ENCODE measurements at places on chromosomes 16 and 17.

DNA sequence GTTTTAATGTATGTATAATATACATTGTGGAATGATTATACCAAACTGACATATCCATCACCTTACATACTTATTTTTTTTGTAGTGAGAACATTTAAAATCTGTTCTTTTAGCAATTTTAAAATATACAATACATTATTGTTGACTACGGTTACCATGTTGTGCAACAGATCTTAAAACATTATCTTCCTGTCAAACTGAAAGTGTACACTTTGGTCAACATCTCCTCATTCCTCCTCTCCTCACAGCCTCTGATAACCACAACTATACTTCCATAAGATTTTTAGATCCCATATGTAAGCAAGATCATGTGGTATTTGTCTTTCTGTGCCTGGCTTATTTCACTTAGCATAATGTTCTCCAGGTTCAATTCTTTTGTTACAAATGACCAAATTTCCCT is 7.5 kb upstream of the DNAJA2 start:
- no peak for DNase-seq

DNA sequence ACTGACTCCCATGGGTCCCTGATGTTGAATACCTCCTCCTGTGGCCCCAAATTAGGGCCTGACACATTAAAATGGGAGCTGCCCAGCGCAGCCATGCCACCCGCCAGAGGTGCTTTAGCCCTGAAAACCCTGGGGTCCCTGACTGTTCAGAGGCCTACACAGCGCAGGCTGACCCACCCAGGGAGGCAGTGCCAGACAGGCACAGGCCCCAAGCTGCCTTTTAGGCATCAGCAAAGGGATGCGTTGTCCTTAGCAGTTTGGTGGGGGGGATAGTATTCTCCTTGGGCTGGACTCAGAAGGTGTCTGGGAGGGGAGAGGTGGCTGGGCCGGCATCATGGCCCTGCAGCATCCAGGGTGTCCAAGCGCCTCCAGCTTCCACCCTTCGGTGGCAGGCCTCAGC is 1.4 kb downstream of the RAPGEFL1 start:
- no peak for DNase-seq

GRCh38 chr17:77609553-77610517 is 348.7 kb upstream of the TNRC6C start:
- peak; percentile 71 for DNase-seq

DNA sequence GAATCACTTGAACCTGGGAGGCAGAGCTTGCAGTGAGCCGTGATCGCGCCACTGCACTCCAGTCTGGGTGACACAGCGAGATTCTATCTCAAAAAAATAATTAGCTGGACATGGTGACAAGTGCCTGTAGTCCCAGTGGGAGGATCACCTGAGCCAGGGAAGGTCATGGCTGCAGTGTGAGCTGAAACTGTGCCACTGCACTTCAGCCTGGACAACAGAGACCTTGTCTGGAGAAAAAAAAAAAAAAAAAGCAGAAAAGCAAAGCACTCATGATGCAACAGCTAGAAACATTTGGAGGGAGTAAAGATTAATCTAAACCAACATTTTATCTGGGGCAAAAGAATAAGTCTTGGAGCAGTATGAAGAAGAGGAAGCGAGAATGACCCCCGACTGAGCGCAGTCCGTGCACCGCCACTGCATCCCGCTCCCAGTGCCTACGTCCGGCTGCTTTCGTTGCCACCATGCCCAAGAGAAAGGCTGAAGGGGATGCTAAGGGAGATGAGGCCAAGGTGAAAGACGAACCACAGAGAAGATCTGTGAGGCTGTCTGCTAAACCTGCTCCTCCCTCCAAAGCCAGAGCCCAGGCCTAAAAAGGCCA is 8.2 kb downstream of the PRPSAP1 start:
- DNase-seq: no peak

DNA sequence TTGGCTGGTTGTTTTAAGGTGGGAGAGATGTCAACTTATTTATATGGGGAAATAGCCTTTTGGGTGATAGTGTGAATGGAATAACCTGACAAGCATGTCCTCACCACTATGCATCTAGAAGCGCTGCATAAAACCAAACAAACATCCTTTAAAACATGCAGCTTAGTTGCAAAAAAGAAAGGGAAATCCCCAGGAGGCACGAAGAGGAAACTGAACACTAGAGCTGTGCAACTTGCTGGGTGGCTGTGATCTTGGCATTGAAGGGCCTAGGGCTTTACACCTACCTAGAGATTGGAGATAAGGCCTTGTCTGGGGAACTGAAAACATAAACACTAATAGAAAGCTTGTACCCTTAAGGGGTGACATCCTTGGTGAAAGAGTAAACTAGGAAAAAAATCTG is 7.3 kb downstream of the C16orf54 start:
- DNase-seq: peak; percentile 54

DNA sequence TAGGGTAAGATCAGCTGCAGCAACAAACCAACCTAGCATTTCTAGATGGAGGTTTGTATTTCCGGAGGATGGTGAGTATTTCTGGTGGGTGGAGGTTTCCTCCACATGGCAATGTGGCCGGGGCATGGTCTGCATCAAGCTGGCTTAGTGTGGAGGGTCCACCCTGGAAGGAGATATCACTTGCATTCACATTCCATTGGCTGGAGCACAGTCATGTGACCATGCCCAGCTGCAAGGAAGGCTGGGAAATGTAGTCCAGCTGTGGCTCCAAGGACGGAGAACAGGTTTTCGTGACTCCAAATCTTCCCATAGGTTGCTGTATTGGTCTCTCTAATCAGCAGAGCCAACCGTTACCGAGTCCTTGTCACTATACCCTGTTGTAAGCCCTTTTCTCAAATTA is 68.7 kb downstream of the RAI1 start:
- peak; percentile 38 for DNase-seq

DNA sequence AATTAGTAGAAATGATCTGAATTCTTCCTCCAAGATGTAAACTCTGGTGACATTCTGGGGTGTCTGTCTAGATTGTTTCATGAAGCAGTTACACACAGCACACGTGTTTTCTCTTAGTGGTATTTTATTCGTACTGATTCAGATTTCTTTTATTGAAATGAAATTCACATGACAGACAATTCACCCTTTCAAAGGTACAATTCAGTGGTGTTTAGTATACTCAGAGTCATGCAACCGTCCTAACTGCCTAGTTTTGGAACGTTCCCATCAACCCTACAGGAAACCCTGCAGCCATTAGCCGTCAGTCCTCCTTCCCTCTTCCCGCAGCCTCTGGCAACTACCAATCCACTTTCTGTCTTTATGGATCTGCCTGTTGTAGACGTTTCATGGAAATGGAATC is 8.8 kb downstream of the WFDC1 start:
- DNase-seq: no peak

DNA sequence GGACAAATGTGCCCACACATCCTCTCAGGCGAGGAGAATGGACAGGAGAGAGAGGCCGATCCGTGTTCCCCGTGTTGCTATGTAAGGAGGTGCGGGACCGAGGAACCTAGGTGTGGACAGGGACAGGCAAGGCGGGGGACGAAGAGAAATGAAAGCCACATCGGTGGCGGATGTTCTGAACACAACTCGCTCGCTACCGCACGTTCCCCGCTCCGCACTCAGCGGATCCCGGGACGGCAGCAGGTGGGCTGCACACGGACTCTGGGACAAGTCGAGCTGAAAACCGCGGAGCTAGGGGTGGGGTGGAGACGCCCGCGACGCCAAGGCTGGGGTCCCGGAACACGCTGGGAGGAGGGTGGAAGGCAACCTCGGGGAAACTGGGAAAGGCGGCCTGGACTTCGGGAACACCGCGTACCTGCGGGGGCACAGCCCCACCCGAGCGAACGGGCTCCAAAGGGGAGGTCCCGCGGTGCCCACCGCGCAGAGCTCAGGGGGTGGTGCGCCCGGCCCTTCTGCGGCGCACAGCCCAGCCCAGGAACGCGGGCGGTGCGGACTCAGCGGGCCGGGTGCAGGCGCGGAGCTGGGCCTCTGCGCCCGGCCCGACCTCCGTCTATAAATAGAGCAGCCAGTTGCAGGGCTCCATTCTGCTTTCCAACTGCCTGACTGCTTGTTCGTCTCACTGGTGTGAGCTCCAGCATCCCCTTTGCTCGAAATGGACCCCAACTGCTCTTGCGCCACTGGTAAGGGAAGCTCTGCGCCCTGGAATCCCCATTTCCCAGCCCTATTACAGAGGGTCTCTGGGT is at the start of gene MT1E:
TSS of gene MT1E (plus strand) at position 642 of the 803 bp plus-strand sequence. CDS start at position 713, 71 bp downstream.
- no peak for DNase-seq

DNA sequence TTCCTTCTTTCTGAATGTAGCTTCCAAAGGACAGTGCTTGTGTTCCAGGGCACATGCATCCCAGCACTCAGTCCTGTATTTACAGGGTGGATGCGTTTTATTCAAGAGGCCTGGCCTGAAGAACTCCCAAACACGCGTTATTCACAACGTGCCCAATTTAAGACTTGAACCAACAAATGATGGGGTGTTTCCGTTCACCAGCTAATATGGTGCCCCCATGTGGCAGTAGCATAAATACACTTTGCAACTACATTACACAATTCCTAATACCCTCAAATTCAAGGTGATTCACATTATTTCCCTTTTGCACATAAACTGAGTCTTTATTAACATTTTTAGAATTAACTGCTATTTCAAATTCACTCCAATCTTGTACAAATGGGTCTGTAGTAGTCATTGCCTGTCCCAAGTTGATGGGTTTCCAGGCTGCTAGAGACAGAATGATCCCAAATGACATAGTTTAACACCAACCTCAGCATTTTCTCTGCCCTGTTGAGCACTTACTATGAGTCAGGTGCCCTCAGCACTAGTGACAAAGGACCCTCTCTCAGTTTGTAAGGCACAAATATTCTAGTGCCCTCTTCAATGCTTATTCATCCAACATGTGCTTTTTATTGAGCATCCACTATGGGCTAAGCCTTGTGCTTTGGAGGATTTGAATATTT is 26.9 kb downstream of the HSD17B2 start:
- DNase-seq: no peak

DNA sequence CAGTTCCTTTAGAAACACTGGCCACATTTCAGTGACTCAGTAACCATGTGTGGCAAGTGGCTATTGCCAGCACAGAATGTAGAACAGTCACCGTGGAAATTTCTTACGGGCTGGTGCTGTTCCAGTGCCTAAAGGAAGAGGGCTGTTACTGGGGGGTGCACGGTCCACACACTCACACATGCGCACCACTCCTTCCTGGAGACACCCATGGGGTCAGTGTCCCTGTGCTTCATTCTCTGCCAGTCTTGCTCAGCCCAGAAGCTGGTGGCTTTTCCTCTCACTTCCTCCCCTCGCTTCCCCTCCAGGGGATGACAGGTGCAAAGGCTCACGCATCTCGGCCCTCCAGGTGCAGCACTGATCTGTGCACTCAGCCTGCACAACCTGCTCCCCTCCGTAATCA is 115.6 kb downstream of the CCDC182 start:
- DNase-seq: no peak

DNA sequence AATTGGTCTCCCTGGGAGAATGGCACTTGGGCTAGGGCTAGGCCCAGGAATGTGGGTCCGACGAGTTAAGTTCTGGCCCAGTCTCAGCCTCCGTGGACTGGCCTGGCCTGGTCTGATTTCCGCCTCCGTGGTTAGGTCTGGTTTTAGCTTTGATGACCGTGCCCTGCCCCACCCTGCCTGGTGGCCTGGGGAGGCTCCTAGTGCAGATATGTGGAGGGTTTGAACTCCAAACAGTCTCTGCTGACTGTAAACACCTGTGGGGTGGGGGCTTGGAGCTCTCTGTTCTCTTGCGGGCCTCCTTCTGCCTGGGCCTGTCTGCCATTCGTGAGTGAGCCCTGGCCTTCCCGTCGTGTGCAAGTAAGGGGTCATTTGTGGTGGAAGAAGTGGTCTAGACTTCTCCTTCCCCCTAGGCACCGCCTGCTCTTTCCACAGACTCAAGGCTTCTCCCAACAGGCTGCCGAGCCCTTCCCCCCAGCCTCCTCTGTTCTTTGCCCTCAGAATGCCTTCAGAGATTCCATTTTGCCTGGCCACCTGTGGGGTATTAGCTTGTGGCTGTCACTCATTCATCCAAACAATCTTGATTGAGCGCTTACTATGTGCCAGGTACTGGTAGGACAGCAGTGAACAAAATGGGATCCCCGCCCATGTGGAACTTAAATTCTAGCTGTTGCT is 1.6 kb downstream of the ATP6V0C start:
- no peak for DNase-seq

GRCh38 chr16:48225456-48225855 is 18.6 kb upstream of the LONP2 start:
- no peak for DNase-seq

- DNase-seq: no peak
Measured at GRCh38 chr17:12320286-12320685, 299.6 kb downstream of the MAP2K4 start.

DNA sequence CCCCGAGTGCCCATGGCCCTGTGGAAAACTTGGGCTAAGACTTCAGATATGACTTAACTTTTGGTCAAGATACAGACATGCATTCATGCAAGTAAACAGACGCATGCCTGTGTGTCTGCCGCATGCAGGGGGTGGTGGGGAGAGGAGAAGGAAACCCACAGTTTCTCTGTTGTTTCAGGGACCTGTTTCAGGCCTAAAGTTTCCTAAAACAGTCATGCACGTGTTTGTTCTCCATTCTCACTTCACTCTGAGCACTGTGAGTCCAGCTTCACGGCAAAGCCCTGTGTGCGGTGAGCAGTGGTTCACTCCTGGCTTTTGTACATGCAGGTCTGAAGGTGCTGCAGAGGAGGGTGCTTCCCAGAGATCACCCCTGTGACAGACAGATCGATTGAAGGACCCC is 158.7 kb downstream of the FOXL1 start:
- DNase-seq: no peak

DNA sequence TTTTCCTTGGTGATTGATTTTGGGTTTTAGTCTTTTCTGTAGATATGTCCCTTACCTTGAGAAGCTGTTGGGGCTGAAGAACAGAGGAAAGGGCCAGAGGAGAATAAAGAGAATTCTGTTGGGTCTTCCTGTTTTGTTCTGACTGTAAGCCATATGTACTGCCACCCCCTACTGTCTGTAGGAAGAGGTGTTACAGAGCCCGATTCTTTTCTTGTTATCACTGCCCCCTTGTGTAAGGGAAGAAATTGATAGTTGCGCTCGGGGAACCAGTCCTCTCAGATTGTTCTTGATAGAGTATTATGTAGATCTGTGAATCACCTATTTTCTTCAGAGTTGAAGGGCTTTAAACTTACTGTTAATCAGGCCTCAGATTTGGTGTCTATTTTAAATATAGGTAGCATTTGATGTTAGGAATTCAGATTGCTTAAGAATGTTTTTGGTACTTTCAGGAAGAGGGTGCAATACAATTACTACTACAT is 2.4 kb downstream of the TANC2 start:
- peak; percentile 34 for DNase-seq

DNA sequence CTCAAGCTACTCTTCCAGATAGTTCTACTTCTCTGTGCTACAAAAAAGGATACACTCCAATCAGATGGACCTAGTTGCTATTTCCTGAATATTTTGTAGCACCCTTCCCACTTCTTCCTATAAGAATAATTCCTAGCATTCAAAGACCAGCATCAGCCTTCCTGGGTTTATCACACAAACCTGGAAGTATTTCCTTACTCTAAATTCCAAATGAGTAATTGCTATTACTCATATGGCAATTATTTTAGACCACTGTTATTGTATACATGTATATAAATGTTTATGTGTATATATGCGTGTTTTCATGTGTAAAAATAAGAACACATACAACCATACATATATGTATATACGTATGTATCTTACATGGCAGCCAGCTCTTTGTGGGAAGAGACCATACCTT is 130.6 kb downstream of the MYO1D start:
- no peak for DNase-seq

GRCh38 chr17:77542551-77543490 is 402.1 kb downstream of the SEC14L1 start:
- peak; percentile 24 for DNase-seq

GRCh38 chr16:85041219-85042166 is 13.9 kb downstream of the KIAA0513 start:
- DNase-seq: no peak
